Lower lobe of right lung (tissue), 2 donors: ENCODE measurements at places on chromosomes 5 and 9. TPM values are rescaled to one million over a fixed set of nuclear protein-coding genes. Genes with fewer than 3 reads are reported as not detected.

- DNase-seq = no peak
These were observed 283.9 kb downstream of the ADAMTS6 start for GRCh38 chr5:65197531-65198455.

DNA sequence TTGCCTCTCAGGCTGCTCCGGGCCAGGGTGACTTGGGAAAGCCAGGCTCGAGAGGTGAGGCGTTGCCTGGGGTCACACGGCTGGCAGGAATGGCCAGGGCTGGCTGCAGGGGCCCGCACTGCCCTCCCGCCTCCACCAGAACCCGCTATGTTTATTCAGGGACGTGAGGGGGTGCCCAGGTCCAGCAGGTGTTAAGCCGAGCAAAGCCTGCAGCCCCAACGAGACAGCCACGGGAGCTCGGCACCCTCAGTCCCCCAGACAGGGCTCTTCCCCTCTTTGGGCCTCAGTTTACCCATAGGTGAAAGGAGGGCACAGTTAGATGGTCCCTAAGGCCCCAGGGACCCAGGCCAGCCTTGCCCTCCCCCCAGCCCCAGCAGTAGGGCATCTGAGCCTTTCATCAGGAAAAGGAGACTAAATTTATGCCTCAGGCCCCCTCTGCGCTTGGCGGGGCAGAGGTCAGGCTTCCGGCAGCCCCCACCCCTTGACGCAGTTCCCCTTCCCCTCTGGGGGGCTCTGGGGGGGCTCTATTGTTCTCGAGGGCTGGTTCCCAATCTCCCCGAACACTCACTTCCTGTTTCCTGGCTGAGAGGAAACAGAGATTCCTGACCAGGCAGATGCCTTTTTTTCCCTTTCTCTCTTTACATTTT lies 7.1 kb upstream of the EGFL7 start:
- peak; percentile 55 for DNase-seq

ZNF454 gene
- 2.6 TPM for total RNA-seq

- DNase-seq = no peak
These were observed 224.1 kb upstream of the TBCA start for GRCh38 chr5:78000191-78000590.

DNA sequence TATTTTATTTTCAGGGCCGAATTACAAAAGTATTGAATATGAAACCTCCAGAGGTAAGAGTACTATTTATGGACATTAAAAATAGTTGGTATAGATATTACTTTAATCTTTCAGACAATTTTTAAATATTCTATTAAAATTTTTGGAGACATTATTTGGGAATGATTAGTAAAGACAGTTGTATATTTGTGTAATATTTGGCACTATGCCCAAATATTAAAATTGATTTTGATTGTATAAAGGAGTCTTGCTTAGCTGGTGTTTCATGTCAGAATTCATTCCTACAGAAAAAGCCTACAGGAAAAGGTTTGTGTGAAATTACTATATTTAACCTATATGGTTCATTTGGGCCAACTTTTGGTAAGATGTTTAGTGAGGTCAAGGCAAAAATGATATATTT lies 5.5 kb downstream of the SMC2 start:
- no peak for DNase-seq

DNA sequence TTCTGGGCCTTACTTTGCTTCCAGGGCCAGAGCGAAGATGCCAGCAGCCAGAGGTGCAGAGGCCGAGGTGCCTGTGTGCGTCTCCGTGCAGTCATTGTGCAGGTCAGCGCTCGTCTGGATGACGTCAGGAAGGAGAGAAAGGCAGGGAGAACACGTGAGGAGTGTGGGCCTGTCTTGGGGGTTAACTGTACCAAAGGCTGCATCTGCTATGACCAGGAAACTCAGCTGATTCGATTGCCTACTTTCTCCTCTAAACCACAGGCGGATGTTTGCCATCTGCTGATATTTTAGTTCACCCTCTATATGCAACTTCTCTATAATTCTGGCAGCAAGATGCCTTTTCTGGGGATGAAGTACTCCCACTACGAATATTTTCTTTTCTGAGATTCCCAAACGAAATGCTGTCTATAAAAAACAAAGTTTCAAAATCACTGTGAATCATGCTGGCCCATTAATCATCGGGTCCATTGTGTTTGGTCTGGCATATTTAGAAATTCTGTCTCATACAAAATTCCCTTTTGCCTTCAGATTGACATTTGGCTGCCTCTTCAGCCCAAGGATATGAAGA lies 24.8 kb downstream of the PCSK1 start:
- DNase-seq = no peak

- no peak for DNase-seq
These were observed 599.0 kb downstream of the CSNK1G3 start for GRCh38 chr5:124110942-124111341.
